AG08396 (cell line): ENCODE measurements at places on chromosomes 5 and 9.

DNA sequence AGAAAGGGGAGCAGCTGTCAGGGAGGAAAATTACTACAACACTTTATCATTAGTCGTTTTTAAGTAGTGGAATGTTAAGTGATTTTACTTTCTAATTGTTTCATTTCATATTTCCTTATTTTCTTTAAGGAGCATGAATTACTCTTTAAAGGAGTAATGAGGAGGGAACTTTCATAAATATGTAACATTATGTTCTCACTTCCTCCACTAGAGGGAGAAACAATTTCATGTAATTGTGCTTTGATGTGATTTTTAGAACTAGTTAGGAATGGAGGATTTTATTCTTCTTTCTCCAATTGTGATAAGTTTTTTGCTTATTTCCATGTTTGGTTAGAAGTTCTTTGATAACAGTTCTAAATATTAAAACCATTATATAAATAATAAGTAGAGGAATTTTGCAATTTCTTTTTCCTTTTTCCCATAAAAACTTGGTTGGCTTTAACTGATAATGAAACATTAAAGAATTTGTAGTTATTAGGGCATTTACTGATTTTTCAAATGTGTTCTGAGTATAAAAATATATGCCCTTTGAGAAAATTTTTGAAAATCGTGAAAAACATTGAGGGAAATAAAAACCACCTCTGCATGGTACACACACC, 25.6 kb downstream of the CEP78 start:
- DNase-seq, result peak; percentile 10

GRCh38 chr5:124285733-124286132, 460.7 kb downstream of the ZNF608 start:
- no peak for DNase-seq

DNA sequence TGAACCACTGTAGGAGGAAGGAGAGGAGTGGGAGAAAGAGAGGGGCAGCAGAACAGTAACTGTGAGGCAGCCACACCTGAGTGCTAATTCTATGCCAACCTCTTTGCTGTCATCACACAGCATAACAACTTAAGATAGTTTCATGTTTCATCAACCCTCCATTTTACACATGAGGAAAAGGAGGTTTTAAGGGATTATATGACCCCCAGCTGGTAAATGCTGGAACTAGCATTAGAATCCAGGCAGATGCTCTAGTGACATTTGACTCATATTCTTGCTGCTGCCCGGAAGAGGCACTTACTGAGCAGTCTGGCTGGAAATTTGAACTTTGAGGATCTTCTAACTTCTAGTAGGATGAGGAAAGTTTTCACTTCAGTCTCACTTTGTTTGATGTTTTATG, 24.1 kb upstream of the VLDLR start:
- DNase-seq, result no peak

DNA sequence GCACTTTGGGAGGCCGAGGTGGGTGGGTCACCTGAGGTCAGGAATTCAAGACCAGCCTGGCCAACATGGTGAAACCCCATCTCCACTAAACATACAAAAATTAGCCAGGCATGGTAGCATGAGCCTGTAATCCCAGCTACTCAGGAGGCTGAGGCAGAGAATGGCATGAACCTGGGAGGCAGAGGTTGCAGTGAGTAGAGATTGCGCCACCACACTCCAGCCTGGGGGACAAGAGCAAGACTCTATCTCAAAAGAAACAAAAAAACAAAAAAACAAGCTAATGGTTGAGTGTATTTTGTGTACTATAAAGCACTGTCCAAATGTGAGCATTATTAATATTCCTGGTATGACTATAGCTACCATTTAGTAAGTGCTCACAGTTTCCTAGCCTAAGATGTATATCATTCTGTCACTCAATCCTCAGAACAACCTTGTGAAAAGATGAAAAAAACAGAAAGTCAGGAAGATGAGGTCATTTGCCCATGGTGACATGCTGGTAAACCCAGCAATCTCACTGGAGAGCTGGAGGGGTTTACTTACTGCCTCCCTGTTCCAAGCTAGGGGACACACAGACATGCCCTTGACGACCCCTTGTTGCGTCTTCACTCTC, 27.7 kb downstream of the ARHGEF37 start:
- DNase-seq, result no peak

GRCh38 chr9:121367306-121368137, 2.5 kb downstream of the STOM start:
- DNase-seq, result no peak

DNA sequence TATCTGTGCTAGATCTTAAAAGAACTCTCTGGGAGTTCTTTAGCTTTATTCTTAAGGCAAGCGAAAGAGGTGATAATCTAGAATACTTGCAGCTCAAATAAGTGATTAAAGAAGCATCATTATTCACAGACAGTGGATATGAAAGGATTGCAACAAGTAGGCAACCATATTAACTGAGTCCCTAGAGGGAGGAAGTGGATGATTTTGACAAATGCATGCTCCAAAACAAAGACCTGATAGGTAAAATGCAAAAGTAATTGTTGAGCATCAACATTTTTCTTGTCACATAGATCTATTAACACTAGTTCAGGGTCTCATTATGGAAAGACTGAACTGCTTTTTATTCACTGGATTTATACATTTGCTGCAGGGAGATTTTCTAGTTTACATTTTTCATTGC, 109.1 kb downstream of the EDIL3 start:
- DNase-seq, result no peak

GRCh38 chr9:99063522-99063921, 41.4 kb upstream of the TGFBR1 start:
- no peak for DNase-seq

DNA sequence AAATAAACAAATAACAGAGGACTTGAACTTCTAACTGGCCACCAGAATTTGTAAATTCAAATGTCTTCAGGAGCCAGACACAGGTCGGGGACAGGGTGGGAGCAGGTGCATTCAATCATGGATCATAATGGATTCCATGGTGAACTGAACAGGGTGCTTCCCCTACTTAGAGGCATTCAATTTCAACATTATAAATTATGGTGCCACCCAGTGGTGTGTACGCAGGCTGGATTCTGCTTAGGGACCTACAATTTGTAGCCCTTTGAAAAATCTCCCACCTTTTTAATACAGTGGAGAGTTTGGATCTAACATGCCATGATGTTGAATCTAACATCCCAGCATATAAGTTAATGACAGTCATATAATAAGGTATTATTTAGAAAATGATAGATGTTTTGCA, 22.3 kb downstream of the KLF9 start:
- DNase-seq, result no peak

DNA sequence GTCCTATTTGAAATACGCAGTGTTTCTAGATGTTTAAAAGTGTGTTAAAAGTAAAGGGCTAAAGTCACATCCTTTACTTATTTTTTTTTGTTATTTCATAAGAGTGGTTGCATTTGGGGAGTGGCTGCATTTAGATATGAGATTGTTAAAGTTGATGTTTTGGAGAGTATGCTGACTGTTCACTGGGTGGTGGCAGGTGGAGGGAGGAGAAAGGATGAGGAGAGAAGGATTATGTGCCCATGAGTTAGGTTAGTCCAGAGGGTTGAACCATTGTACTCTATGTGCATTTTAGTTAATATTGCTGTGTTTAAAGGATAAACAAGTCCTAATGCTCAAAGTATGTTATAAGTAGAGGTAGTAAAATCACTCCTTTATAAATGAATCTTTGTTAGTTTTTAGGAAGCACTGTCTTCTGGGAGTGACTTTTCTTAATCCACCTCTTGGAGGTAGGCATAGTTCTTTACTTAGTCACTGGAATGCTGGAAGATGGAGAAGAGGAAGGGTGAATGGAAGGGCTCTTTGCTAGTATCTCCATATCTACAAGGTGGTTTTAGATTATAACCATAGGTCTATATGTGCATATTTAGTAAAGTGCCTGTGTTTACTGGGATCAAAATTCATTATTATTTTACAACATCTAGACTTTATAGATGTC, 332.3 kb downstream of the NPR3 start:
- no peak for DNase-seq

DNA sequence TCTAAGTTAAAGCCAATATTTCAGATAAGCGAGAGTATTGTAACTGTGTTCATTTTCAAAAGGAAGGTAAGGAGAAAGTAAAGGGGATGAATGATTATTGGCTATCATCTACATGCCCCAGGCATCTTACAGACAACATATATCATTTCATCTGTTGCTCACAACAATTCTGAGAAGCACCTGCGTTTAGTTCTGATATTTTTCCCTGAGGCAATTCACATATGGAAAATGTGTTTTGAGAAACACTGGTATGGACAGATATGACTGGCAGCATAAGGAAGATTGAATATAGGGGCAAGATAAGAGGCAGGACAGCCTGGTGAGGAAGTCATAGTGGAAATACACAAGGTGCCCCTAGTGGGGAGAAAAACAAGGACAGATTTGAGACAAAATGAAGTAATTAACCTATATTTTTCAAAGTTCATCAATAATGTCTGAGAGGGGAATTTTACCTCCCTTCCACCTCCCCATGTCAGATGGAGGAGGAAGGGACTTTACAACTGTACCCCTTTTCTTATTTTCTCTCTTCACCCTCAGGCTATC, 87.7 kb upstream of the TRIM32 start:
- no peak for DNase-seq

- no peak for DNase-seq
These were observed 170.2 kb downstream of the GAPVD1 start for GRCh38 chr9:125431741-125432271.
